ENCODE measurements at places on chromosomes 3 and 15.

GRCh38 chr3:50192689-50193141 is 1.3 kb downstream of the GNAT1 start:
- peak; percentile 71 for DNase-seq

GRCh38 chr15:51709031-51709430 is 27.7 kb downstream of the SCG3 start:
- DNase-seq: no peak

DNA sequence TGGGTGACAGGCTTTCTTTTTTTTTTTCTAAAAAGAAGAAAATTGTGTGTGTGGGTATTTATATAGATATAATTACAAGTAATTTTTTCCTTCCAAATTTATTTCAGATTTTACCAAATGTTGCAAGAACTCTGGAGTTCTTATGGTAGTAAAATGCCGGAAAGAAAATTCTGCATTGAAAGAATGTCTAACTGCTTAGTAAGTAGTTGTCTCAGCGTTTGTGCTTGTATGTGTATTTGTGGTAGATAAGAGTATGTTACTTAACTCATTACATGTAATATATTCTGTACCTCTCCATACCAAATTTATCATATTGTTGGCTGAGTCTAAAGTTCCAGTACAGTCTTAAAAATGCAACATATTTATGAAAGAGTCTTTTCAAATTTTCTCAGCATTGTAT is 32.3 kb upstream of the ZCWPW2 start:
- no peak for DNase-seq

- DNase-seq: no peak
These were observed 143.6 kb upstream of the GOLIM4 start for GRCh38 chr3:168239287-168239686.

GRCh38 chr3:12338595-12339546 is 50.0 kb downstream of the PPARG start:
- DNase-seq: no peak
